ENCODE measurements at places on chromosomes 1 and 21.

GRCh38 chr1:204989266-204990058, 53.5 kb upstream of the CNTN2 start:
- DNase-seq: peak; percentile 43

- no peak for DNase-seq
Observed at GRCh38 chr1:85580872-85581801, 576 bp downstream of the CCN1 start.

DNA sequence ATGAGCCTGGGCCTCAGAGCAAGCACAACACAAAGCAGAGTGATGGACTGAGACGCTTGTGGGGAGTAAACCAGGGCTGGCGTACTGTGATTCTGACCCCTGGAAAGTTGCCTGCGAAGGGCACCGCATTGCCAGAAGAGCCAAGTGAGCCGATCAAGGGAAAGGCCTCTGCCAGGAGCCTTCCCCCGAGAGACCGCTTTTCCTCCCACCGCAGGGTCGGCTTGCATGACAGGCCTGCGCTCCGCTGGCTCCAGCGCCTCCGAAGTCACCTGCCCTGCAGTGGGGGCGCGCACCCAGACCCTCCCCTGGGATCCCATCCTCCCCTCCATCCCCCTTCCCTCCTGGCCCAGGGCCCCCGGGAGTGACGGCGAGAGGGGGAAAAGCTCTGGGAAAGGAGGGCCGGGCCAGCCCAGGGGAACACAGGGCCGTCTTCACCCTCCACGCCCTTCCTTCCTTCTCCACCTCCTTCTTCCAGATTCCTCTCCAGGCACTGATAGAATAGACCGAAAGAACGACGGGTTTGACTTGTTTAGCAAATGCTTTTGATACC, 165.0 kb downstream of the TRIM33 start:
- no peak for DNase-seq

DNA sequence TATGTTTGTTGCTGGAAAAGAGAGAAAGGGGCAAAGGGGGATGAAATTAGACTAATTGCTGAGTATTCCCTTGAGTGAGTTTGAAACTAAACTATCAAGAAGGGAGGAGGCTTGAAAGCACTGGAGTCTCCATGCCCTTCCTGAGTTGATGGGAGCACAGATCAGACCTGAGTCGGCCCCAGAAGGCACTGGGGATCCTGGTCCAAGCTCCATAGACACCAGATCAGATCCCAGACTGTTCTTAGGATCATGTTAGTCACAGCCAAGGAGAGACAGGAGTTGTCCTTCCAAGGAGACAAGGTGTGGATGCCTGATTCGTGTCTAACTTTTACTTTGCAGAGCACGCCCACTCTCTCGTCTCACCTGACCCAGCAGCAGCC, 152.3 kb downstream of the NR5A2 start:
- peak; percentile 15 for DNase-seq

GRCh38 chr21:35428001-35428320, 378.9 kb upstream of the RUNX1 start:
- DNase-seq: no peak

DNA sequence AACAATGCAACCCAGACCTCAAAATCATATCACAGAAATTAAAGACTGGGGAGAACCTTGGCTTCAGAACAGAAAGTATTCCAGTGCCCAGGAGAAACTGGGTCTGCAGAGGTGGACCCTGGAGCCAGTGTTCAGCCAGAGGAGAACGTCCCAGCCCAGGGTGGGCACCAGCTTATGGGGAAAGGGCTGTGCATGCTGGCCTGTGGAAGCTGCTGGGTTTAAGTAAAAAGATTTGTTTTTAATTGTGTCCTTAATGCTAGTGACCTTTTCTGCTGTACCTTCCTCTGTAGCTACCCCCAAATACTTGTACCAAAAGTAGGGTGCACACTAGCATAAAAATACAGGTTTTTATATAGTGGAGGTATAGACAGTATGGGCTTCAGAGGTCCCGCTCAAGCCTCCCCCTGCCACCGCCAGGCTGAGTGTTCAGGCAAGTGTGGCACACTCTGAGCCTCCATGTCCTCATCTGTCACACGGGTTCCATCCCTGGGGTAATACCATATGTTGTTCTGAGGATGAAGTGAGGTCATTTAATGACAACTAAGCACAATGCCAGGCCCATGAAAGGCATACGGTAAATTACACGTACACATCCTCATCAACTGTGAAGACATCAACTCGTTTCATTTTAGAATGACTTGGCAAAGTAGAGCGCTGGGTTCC, 47.0 kb downstream of the SLC37A1 start:
- DNase-seq: no peak

GRCh38 chr21:38766987-38767722, 38.6 kb upstream of the ETS2 start:
- DNase-seq: no peak

- no peak for DNase-seq
Observed at GRCh38 chr1:34425785-34426184, 249.1 kb downstream of the C1orf94 start.

DNA sequence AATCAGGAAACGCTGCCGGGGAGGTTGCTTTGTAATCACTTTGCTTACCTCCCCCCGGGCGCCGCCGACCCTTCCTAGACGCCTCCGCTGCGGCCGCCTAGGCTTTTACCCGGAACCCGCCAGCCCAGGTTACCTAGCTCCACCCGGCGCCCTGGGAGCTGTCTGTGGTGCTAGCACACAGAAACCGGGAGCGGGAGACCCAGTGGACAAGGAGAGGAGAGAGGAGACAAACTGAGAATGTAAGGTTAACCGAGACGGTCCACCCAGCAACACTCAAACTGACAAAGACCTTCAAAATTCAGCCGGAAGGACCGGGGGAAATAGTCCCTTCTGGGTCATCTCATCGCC, 9.8 kb downstream of the BARHL2 start:
- DNase-seq: no peak

DNA sequence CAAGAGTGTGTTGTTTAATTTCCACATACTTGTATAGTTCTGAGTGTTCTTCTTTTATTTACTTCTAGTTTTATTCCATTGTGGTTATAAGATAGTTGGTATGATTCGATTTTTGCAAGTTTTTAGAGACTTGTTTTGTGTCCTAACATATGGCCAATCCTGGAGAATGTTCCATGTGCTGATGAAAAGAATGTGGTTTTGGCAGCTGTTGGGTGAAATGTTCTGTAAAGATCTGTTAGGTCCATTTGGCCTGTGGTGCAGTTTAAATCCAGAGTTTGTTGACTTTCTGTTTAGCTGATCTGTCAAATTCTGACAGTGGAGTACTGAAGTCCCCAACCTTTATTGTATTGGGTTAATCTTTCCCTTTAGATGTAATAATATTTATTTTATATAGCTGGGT, 19.5 kb upstream of the TIPRL start:
- DNase-seq: no peak

DNA sequence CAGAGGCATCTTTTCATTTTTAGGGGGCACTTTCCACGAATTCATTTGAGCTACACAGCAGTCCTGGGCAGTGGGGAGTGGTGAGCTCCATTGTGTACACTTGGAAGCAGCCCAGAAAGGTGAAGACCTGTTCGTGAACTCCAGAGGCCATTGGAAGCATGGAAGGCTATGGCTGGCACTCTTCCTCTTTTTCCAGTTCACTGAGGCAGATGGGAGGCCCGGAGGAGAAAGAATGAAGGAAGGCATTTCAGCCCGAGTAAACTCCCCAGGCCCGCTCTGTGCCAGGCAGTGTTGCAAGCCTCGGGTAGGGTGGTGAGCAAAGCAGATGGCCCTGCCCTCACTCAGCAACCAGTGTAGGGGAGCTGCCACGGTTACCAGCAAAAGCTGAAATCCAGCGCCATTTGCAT, 673 bp upstream of the DHCR24 start:
- DNase-seq: no peak

- no peak for DNase-seq
Observed at GRCh38 chr1:92441316-92441696, 45.4 kb downstream of the GFI1 start.

DNA sequence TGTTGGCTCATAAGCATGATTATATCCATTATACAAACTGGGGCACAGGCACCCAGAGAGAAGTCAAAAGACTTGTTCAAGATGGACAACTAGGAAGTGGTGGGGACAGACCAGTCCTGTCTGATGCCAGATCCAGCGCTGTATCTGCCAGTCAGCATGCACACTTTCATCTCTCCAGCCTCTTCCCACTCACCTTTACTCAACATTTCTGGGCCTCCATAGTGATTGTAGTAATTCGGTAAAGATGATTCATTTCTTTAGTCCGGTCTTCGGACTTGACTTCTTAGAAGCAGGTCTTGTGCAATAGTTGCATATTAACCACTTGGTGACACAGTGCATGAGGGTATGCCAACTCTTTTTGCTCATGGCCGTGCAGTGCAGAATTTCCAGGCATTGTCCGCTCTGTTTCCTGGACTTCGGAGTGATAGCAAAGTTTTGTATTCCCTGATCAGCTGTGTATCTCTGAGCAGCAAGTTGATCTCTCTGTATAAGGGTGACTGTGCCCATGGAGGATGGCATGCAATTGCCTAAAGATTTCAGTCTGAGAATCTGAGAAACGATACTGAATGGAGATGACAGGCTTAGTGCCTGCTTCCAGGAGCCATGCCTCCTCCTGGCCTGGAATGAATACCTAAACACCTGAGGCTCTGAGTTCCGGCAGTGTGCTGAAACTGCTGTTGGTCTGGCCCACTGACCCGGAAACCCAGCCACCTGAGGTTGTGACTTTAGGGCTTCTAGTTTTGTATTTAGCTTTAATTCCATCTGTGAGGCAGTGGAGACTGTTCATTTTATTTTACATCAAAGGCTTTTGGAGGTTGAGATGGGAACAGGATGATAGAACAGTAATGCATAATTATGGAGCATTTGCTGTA, 39.0 kb downstream of the GALNT2 start:
- no peak for DNase-seq

DNA sequence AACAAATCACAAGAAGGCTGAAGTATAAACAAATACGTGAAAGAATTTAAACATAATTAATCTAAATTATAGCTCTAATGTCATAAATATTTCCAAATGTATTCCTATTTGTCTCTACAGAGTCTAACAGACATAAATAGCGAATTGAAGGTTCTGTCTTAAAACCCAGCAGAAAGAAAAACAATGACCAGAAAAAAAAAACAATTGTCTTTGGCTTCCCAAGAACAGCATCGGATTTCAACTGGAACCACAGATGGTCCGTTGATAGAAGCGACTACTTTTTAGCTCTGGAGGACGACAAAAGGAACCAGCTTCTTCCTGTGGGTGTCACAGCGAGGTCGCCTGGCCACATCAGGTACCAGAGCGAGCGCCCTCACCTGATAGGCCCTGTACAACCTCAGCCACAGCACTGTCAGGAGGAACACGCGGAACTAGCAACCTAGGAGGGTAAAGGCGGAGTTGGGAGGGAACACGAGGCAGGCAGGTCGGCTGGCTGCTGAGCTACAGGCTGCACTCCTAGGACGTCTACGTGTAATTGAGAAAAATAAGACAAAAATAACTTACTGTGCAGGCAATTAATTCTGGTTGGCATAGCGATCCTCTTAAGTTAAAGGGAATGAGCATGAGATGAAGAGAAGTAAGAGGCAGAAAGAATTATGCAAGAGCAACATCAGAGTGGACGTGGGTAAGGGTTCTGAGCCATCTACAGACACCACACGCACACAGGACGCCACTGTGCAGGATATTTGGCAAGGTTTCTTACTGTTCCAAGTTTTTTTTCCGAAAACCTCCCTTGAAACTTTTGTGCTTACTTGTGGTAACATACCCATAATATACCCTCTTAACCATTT, 16.7 kb upstream of the PRDM15 start:
- DNase-seq: no peak

GRCh38 chr1:3261007-3261968, 192.3 kb downstream of the PRDM16 start:
- no peak for DNase-seq

DNA sequence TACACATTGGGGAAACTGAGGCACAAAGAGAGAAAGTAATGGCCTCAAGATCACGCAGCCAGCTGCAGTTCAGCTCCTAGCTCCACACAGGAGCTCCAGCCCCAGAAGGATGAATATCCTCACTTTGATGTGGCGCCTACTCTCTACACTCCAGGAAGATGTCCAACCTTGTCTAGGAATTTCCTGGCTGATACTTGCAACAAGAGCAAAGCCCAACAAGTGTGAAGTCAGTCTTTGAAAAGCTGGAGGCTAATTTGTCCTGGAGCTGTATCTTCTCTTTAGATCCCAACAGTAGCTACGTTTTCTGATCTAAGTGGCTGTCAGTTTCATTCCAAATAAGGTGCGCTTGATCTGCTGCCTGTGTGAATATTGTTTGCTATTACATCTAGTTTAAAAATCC, 344.9 kb downstream of the PTPRU start:
- no peak for DNase-seq

DNA sequence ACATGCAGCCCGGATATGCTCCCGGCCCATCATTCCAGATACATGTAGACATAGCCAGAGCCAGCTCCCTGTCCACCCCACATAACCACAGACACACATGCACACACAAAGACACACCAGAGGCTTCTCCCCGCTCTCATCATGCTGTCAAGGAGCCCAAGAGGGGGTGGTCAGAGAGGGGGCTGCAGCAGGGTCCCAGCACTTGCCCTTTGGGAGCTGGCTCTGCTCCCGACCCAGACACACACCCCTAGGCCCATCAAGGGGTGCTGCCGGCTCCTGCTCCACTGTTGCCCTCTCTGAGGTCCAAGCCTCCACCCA, 2.6 kb downstream of the PTAFR start:
- no peak for DNase-seq

DNA sequence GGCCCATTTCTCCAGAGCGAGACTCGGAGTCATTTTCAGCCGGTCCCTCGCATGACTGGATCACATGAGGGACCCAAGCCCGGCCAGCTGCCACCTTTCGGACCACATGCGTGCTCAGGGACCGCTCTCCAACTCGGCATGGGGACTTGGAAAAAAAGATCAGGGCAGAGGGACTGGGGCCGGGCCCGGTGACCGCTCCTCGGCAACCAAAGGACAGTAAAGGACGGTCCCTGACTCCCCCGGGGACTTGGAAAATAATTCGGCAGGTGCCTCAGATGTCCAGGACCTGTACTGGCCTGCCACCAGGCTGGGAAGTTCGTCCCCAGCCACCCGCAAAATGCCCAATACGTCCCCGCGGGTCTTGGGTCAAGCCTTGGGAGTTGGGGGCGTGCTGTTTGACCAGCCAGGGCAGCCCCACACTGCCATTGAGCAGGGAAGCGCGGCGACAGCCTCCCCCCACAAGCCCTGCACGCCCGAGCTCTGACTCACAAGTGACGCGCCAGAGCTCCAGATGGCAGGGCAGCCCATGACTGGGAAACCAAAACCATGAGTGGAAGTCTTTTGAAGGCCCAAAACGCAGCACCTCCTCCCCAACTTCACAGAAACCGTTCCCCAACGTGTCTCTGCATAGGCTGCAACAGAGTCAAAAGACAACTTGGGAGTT, 134.5 kb downstream of the LIPI start:
- no peak for DNase-seq

GRCh38 chr1:154767315-154768240, 102.5 kb downstream of the KCNN3 start:
- no peak for DNase-seq

GRCh38 chr1:2885001-2885400, 83.5 kb upstream of the TTC34 start:
- no peak for DNase-seq

Measured in HFF-Myc (cell line).